NCI-H510A (cell line): ENCODE measurements at places on chromosomes 12 and 14.

DNA sequence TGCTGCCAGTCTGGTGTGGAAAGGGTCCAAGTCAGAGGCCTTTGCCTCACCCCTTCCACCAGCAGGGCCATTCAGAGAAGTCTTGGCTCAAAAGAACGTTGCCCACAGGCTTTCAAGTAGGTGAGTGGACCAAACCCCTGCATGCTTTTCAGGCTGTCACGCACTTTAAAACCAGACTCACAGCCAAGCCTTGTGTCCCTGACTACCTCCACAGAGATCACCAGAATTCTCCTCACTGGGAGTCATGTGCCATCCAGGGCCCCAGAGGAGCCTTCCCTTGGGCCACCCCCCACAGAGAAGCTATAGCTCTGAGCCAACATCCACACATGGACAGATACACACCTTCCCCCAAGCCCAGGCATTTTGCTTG lies 283.1 kb downstream of the DPF3 start:
- no peak for DNase-seq

GRCh38 chr12:85523197-85523596 lies 243.2 kb downstream of the ALX1 start:
- DNase-seq: no peak

DNA sequence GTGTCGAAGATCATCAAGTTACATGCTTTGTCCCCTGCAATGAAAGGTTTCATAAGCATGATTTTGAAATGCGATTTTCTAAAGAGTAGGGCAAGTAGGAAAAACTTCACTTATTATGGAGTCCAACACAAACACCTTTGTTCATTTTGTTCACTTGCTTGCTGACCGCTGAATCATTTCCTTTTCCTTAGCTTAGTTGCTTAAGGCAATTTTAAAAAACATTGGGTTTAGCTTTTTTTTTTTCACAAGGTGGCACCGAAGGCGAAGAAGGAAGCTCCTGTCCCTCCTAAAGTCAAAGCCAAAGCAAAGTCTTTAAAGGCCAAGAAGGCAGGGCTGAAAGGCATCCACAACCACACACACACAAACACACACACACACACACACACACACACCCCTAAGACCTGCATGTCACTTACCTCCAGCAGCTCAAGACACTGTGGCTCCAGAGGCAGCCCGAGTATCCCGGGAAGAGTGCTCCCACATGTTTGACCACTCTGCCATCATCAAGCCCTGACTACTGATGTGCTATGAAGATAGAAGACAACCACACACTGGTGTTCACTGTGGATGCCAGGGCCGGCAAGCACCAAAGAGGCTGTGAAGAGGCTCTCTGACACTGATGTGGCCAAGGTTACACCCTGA lies 11.4 kb downstream of the MANSC1 start:
- no peak for DNase-seq

- no peak for DNase-seq
Measured at GRCh38 chr12:104095289-104095688, 31.0 kb downstream of the HCFC2 start.

- no peak for DNase-seq
Measured at GRCh38 chr14:88049936-88050335, 45.0 kb downstream of the GPR65 start.

DNA sequence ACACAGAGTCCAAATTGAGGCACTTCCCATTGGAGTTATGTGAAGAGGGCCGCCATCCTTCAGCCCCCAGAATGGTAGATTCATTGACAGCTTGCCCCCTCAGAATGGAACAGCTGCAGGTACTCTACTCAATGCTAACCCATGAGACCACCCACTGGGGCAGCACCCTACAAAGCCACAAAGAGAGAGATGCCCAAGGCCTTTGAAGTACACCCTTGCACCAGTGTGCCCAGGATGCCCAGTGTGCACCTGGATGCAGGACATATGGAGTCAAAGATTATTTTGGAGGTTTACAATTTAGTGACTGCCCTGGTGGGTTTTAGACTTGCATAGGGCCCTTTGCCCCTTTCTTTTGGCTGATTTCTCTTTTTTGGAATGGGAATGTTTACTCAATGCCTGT lies 933.9 kb downstream of the SLC16A7 start:
- DNase-seq: no peak

DNA sequence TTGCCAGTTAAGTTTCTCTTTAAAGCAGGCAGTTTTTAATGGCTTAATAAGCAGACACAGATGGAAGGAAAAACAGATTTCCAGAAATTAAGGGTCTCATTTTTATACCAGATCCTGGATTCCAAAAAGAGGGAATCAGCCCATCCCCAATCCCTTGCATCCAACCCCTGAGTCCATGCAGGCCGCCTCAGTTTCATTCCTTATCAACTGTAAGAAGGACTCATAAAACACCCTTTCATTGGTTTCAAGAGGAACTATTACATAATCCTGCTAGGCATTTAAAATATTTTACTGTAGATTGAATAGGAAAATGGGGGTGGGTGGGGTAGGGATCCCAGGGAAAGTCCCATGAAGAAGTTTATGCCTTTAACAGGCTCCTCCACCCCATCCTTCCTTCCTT lies 9.4 kb downstream of the CCDC184 start:
- no peak for DNase-seq

GRCh38 chr12:42985506-42985905 lies 396.0 kb upstream of the PRICKLE1 start:
- DNase-seq: no peak

DNA sequence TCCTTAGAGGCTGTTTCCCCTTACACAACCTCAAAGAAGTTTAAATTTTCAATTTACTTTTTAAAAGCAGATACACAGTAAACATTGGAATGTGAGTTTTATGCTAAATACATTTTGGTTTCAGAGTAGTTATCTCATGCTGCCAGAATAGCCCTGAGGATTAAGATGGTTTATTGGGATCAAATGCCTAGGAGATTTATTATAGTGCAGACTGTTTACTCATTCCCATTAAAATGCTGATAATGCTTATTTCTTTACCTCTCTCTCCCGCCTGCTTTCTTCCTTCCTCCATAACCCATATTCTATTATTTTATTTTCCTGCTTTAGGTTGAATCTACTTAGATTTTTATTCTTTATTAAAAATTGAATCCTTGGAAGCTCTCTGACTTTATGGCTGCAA lies 340.2 kb downstream of the DIO2 start:
- no peak for DNase-seq
